ENCODE measurements at places on chromosomes 2 and 18.
A peak's percentile ranks its signal among the peaks of the same experiment; 100 is the strongest.

DNA sequence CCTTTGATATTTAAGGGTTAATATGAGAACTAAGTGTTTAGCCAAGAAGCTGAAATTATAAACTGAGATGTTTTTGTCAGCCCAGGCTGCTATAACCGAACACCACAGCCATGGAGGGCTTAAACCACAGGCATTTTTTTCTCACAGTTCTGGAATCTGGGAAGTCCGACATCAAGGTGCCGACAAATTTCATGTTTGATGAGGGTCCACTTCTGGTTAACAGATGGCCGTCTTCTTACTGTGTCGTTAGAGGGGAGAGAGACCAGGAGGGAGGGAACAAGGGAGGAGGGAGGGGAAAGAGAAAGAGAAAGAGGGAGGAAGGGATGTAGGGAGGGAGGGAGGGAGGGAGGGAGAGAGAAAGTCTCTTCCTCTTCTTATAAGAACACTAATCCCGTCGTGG is 6.5 kb upstream of the CNDP2 start:
- DNase-seq: no peak

- no peak for DNase-seq
Observed at GRCh38 chr18:37524139-37524497, 41.5 kb downstream of the CELF4 start.

GRCh38 chr2:130776550-130776949 is 21.2 kb downstream of the AMER3 start:
- DNase-seq: no peak

DNA sequence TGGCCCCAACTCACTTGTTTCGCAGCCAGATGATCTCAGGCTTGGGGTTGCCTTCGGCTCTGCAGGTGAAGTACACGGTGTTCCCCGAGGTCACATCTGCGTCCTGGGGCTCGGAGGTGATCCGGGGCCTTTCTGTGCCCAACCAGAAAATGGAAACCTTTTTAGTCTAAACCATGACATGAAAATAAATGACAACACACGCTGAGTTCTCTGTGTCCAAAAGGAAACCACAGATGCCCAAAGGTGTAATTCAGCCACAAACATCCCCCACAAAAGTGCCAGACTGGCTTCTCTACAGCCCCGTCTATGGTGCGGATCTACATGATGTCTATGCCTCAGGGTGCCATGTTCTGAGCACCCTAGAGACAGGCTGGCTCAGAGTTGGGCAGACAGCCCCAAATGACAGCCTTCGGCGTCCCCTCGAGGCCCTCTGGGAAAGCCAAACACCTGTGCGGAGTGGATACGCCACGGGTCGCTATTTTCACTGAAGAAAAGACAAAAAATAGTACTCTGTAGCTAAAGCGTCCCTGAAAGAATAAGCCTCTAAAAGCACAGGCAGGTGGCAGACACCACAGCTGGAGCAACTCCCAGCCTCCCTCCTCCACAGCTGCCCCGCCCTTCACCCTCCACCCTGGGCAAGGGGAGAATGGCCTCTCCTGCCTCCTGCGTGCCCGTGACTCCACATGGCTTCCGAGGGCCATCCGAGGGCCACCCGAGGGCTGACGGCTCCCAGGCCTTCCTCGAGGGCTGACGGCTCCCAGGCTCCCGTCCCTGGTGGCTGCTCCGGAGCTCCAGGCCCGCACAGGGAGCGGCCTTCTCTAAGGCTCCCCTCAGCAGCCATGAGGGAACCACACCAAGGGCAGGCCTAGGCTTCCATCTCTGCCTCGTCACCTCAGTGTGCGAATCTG is 67.1 kb downstream of the PXDN start:
- no peak for DNase-seq

DNA sequence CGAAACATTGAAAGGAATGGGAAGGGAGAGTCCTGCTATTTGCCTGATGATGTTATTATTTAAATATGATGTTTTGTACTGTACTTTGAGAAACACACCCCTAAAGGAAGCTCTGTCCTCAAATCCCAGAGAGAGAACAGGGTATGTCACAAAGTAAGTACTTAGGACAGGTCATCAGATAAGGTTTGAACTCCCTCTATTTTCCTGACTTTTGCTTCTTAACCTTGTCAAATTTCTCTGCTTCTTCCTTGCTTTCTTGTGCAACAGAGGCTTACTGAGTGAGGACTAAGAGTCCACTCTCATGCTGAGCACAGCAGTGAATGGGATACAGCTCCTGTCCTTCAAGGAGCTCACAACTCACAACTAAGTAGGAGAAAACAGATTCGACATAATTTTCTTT is 3.7 kb downstream of the DGUOK start:
- no peak for DNase-seq

DNA sequence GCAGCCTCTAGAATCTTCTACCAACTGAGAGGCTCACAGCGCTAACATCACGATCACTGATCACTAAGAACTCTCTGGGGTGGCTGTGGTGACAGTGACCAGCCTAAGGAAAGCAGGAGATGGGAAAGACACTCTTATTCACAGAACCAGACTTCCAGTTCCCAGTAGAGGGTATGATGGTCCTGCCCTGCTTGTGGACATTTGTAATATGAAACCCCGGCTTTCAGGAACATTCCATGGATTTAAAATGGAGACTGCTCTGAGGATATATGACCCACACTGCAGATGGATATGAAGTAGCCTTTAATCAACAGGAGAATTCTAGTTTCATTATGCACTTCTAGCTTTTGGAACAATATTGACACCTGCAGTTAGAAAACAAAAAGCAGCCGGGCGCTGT is 131.8 kb downstream of the AFF3 start:
- DNase-seq: no peak

- no peak for DNase-seq
Observed at GRCh38 chr2:64336171-64336570, 117.8 kb upstream of the LGALSL start.

GRCh38 chr2:104638859-104639202 is 215.1 kb upstream of the POU3F3 start:
- no peak for DNase-seq

DNA sequence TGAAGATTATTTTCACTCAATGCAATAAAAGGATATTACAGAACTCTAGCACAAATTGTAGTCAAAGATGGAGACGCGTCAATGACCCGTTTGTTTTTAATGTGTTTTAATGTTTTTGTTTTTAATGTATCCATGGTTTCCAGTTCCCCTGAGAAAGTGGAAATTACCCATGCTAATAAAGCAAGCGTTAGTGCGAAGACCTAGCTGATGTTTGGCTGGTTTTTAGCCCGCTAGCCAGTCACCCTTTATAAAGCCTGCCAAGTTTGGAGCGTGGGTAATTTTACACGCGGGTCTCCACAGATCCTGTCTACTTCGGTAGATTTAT is 430 bp upstream of the CHMP1B start:
- no peak for DNase-seq

- no peak for DNase-seq
Observed at GRCh38 chr18:13775058-13775457, 48.6 kb downstream of the RNMT start.

GRCh38 chr2:148162871-148163270 is 142.0 kb downstream of the MBD5 start:
- no peak for DNase-seq

DNA sequence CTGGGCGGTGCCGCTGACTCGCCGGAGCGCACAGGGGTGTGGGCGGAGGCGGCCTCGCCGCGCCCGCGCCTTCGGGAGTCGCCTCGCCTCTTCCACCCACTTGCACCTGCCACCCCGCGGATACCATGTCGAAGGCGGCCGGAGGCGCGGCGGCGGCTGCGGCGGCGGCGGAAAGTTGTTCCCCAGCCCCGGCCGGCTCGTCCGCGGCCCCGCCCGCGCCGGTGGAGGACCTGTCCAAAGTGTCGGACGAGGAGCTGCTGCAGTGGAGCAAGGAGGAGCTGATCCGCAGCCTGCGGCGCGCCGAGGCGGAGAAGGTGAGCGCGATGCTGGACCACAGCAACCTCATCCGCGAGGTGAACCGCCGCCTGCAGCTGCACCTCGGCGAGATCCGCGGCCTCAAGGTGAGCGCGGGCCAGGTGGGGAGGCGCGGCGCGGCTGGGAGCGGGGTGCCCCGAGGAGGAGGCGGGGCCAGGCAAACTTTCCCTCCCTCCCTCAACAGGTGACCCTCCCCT is 766 bp downstream of the CCDC85A start:
- DNase-seq: no peak

DNA sequence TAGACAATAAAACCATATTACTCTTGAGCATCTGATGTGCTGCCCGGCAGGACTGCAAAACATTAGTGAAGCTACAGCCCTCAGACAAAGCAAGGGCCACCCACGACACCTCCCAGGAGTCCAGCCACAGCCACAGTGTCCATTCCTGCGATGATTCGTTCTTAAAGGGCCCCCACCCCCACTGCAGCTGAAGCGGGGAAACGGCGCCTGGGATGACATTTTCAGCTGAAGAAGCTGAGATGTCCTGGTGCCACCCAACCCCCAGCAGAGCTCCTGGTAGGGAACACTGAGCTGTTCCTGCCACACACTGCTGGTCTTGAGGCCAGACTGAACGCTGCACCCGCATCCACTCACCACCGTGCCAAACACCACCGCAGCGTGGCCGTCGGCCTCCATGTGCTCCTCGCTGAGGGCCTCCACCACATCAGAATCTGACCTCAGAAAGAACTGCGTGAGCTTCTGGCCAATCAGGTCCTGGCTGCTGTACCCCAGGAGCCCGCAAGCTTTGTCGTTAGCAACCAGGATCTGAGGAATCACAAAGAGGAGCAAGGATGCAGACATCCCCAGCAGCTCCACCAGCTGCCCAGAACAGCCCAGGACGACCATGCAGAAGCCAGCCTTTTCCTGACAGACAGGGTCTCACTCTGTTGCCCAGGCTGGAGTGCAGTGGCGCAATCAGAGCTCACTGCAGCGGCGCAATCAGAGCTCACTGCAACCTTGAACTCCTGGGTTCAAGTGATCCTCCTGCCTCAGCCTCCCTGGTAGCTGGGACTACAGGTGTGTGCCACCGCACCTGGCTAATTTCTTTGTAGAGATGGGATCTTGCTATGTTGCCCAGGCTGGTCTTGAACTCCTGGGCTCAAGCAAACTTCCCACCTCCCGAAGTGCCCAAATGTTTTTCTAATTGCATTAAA is 9.5 kb downstream of the PASK start:
- DNase-seq: no peak

DNA sequence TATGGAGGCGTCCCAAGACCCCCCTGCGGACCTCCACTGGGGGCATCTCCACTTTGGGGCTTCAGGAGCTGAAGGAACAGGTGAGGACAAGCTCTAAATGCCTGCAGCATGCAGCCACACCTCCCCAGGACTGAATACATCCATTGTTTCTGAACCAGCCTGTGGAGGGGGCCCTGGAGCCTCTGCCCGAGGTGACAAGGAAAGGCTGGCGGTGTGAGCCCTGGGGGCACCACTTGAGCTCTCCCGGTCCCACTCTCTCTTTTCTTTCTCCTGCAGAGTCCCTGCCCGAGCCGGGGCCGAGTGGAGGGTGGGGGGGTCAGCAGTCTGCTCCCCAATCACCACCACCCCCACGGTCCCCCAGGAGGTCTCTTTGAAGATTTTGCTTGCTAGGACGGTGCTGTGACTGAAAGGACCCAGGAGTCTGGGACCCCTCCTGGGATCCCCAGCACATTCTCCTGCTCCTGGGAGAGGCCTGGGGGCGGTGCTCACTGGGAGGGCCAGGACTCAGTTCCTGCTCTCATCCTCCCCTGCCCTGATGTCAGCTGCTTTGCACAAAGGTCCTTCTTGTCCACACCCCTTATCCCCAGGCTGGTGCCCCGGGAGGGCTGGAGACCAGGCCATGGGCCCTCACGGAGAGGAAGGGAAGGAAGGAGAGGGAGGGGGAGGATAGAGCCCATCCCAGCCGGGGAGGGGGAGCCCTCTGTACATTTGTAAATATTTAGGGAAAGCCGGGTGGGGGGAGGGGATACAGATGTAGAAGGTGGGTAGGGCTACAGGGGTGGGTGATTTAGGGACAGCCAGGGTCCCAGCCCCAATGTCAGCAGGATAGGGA is 5.7 kb downstream of the CHPF start:
- DNase-seq: no peak

- no peak for DNase-seq
Observed at GRCh38 chr2:174593574-174594203, 3.9 kb downstream of the WIPF1 start.

- DNase-seq: no peak
Observed at GRCh38 chr2:11145350-11145749, 9.9 kb upstream of the SLC66A3 start.

GRCh38 chr2:46650556-46651001 is 171.2 kb downstream of the TMEM247 start:
- peak; percentile 80 for DNase-seq

DNA sequence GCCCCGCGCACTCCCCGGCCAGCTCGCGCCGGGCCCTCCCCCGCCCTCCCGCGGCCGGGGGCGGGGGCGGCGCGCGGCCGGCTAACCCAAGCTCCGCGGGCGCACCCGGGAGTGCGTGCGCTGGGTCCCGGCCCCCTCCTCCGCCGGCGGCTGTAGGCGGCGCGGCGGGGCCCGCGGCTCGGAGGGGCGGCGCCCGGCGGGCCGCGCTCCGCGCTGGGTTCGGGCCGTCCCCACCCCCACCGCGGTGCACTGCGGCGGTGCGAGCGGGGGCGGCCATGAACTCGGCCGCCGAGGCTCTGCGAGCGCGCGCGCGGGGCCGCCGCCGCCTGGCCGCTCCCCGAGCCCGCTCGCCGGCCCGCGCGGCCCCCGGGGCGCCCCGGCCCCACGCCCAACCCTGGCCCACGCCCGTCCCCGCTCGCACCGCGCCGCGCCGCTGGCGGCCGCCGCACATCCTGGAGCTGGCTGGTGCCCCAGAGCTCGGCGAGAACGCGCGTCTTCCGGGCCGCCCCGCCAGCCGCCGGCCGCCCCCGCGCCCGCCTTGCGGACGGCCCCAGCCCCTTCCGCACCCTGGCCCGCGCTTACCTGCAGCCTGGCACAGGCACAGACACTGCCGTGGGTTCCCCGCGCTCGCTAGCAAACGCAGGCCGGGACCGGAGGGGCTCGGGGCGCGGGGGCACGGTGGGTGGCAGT is at the start of gene ZBTB14:
Gene ZBTB14 (minus strand): TSS at position 496 of the 690 bp plus-strand sequence. CDS start 2,480 bp downstream, outside the sequence.
- peak; percentile 68 for DNase-seq

- DNase-seq: no peak
Observed at GRCh38 chr2:54658564-54659071, 64.8 kb upstream of the EML6 start.

DNA sequence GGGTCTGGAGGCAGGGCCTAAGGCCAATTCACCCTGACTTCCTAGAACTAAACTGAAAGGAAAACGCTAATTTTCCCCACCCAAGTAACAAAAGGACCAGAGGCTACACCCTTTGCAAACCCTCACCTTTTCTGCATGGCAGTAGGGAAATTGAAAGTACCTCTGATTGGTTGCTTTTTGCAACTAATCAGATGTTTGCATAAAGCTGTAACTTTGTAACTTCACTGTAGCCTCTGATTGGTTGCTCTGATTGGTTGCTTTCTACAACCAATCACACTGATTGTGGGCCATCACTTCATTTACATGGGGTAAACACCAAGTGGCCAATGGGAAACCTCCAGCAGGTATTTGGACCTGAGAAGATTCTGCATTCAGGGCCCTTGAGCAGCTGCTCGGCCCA is 20.8 kb downstream of the EIPR1 start:
- DNase-seq: no peak

GRCh38 chr2:98948956-98949739 is 13.1 kb upstream of the CRACDL start:
- no peak for DNase-seq

DNA sequence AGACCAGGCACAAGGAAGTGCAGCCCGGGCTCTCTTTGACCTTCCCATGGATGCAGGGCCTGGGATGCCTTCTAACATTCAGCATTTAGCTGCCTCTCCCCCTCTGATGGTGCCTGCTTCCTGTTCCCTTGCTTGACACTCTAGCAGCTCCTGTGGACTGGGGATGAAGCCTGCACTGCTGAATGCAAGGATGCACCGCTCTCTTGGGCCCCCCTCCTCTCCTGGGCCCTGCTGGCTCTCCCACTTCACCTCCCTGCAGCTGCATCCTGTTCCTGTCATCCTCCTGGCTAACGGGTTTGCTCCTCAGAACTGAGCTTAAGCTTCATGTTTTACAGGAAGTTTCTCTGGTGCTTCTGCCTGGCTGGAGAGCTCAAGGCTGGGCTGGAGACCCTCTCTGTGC is 254.1 kb downstream of the TSN start:
- DNase-seq: no peak

All from midbrain (tissue), 1 donor.